ENCODE measurements at places on chromosomes 12 and 14.

DNA sequence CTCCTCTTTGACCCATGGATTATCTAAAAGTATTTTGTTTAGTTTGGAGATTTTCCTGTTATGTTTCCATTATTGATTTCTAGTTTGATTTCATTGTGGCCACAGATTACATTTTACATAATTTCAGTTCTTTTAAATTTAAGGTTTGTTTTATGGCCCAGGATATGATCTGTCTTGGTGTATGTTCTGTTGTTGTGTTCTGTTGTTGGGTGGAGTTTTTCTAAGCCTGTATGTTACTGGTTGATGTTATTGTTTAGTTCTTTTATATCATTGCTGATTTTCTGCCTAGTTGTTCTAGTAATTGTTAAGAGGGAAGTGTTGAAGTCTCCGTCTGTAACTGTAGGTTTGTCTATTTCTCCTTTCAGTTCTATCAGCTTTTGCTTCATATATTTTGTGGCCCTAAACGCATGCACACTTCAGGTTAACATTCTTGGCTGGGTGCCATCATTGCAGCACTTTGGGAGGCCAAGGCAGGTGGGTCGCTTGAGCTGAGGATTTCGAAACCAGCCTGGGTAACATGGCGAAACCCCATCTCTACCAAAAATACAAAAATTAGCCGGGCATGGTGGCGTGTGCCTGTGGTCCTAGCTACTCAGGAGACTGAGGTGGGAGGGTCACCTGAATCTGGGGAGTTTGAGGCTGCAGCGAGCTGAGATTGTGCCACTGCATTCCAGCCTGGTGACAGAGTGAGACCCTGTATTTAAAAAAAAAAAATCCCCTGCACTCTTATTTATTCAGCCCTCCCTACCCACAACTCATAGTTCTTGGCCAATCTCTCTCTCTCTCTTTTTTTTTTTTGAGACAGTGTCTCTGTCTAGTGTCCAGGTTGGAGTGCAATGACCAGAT, 28.1 kb upstream of the CFL2 start:
- DNase-seq = no peak

DNA sequence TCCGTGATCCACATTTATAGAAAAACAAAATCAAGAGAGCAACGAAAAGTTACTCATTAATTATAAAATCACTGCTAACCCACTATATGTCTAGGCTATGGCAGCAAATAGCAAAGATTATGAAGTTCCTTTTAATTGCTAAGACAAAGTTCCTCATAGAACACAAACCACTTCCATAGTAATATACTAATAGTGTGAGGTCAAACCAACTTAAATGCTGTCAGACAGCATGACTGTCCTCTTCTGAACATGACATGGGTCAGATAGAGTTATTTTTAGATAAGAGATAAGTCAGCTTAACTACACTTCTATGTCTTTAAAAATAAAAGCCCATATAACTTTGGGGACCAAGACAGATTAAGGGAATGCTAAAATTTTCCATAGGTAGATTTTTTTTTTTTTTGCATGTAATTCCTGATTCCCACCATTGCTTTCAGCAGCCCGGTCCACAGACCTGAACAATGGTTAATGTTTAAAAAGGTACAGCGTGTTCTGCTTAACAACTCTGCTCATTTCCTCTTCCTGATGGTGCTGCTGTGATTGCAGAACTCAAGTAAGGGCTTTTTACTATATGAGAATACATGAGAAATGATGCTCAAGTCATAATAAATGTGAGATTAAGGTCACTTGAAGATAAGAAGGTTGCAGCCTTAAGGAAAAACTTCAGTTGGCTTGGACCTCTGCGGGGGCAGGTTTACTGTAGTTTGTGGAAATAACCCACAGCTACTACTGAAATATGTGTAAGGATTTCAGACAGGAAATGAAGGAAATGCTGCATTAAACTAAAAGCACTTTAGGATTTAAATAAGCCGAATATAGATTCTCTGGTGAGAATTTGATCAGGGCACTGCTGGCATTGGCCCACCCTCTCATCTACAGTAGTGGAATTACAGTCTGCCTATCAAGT, 37.7 kb upstream of the DUSP6 start:
- DNase-seq = no peak

GRCh38 chr12:131425112-131426075, 285.5 kb upstream of the SFSWAP start:
- DNase-seq = peak; percentile 24

DNA sequence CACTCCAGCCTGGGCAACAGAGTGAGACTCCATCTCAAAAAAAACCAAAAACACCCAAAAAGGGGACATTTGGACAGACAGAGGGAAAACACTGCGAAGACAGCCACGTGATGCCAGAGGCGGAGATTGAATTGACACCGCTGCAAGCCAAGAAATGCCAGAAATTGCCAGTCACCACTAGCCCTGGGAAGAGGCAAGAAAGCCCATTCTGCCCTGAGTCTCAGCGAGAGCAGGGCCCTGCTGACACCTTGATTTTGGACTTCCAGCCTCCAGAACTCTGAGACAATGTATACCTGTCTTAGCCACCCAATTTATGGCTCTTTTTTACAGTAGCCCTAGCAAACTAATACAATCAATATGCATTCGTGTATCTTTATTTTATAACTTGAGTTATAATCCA, 7.4 kb upstream of the IGFBP6 start:
- no peak for DNase-seq

DNA sequence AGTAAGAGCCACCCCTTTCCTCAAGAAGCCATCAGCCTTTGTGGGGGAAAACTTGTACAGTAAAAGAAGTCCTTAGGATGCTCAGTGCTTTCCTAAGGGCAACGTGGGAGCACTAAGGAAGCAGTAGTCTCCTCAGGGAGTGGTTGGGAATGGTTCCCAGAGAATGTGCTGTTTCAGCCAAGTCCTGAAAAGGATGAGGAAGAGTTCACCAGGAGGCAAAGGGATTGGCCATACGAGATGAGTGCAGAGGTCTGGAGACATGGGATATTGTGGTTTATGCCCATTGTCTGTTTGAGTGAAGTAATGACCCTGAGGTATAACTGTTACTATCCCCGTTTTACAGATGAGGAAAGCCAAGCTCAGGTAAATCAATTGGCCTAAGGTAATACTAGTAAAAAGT, 86.0 kb upstream of the ATF1 start:
- no peak for DNase-seq

Measured in NAMALWA (cell line).